ENCODE measurements at places on chromosomes 7 and 10.

DNA sequence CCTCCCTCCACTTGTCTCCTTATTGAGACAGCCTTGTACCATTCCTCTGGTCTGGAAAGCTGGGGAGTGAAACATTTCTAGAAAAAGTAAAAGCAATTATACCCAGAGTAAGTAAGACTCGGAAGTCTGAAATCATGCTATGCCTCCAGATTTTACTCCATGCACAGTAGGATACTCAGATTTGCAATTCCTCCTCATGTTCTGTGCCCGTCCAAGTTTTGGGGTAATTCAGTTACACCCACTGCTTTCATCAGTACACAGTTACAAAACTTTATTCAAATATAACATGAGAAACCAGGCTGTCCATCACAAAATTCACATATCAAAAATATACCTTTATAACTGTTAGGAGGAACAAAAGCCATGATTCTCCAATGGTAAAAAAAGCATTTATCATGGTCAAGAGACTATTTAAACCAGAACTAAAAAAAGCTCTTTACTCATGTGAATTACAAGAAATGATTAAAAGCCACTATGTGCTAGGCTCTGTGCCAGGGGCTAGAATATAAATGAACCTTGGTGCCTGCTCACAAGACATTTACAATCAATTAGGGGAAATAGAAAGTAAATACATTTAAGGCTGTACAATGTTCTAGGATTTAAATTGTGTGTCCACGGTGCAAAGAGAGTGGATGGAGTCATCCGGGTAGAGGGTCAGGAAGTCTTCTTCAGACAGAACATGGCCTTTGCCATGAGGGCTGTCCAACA is 320.2 kb downstream of the ELMO1 start:
- no peak for DNase-seq

- no peak for DNase-seq
Measured at GRCh38 chr10:74910976-74911350, 84.6 kb downstream of the KAT6B start.

DNA sequence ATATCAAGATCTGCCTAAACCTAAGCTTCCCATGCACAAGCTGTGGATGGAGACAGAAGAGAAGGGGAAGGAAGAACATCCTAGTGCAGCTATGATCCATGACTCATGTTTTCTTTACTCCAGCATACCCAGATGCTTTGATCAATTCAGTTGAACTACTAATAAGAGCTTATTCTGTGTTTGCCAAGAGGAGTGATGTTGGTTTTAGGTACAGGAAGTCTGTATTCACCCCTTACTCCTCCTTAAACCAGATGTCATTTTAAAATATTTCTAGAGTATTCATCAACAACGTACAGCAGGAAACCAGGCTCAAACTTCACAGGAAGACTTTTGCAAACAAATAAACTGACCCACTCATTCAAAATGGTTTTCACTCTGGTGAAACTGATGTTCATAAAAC is 29.2 kb downstream of the PANK1 start:
- DNase-seq: no peak

DNA sequence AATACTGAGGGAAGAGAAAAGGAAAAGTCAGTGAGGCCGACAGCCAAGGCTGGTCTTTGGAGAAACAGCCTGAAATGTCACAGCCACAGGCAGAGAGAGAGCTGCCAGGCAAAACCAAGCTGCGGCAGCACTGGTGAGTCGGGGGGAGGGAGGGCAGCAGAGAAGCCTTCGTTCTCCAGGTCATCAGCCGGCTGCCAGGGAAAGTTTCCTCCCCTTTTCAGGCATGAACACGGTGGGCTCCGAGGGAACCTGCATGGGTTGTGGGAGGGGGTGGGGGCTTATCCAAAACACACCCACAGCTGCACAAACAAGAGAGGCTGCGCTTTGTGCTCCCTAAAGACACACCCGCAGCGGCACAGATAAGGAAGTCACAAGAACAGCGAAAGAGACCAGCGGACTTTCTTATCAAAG is 62.3 kb upstream of the NKX6-2 start:
- DNase-seq: no peak

GRCh38 chr7:100655908-100656674 is at the start of gene ACTL6B:
Gene ACTL6B (minus strand): TSS chr7:100656448. CDS start chr7:100656354, 94 bp downstream.
- DNase-seq: peak; percentile 56

DNA sequence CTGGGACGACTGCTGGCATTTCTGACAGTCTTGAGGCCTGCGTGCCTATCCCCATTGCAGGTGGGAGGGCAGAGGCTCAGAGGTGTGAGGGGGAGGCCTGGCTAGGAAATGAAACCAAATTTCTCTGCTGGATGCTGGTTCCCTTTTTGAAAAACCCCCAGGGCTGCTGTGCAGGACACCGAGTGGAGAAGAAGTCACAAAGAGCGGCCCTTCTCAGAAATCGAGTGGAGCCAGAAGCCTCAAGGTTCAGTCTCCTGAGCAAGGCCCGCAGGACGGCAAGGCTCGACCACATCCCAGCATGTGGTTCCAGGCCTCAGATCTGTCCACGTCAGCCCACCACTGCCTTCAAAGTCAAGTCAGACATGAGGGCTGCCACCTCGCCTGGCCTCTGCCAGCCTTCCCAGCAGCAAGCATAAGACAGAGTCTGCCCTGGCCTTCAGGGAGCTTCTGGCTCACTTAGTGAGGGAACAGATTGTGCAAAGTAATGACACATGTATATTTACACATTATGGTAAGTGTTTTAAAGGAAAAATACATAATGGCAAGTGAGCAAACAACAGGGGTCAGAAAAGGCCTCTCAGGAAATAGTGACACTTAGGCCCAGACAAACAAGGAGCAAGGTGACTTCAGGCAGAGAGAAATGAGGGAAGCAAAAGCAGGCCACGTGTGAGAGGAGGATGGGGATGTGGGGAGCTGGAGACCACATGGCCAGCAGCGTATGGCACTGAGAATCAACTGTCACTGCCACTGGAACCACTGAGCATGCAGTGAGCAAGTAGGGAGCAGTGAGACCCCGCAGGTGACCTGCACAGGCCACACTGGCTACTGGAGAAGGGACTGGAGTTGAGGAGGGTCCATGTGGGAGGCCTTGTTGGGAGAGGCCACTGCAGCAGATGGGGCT is 86.7 kb downstream of the ARHGAP22 start:
- no peak for DNase-seq

GRCh38 chr10:17059197-17059688 is 70.4 kb downstream of the CUBN start:
- DNase-seq: no peak

DNA sequence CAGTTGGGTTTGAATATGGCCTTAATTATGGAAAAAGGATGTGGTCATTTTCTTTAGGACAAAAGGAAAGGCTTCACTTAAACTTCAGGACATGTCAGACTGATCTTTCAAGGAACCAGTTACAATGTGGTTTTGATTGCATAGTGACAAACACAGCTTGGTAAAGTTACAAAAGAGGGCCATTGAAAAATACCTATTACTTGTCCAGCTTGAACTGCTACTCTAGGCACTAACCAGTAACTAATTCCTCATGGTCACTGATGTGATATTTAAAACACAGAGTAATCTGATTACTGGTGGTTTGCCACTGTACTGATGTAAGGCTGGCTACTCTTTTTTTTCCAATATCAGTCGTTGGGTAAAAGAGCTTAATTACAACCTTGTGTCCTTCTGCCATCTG is 22.6 kb downstream of the TES start:
- DNase-seq: no peak

GRCh38 chr10:58631715-58632114 is 119.0 kb downstream of the BICC1 start:
- DNase-seq: no peak

DNA sequence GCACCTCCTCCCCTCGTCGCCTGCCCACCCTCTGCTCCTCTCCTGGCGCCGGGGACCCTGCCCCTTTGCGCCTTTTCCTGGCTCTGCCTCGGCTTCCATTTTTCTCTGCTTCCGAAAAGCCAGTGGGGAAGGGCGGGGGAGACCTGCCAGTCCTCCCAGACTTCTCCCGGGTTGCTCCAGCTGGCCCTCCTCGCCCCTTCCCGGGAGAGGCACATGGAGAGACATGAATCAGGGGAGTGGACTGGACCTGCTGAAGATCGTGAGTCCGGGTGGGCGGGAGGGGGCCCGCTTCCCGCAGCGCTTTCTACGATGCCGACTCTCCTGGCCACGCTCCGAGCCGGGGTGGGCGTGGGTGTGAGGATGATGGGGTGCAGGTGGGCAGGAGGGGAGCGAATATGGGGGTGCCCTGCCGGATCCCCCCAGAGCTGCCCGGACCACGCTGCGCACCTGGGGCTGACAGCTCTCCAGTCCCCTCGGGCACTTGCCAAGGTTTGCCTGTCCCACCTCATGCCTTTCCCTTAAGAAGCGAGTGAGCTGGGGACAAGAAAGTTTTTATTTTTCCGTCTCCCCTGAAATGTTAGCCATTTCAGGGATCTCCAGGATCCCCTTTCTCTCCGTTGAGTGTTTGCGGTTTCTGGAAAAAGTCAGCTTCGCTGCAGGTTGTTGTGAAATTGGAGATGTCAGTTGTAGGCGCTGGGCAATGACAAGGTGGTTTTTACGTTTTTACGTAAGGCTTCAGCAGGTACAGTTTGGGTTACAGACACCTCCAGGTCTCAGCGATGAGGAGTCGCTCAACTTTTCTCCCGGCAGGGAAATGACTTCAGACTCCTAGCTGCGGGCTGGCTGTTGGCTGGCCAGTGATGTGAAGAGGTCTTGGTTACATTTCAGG is 977 bp downstream of the CACNB2 start:
- no peak for DNase-seq

GRCh38 chr7:46440186-46440585 is 519.1 kb upstream of the IGFBP3 start:
- DNase-seq: no peak

DNA sequence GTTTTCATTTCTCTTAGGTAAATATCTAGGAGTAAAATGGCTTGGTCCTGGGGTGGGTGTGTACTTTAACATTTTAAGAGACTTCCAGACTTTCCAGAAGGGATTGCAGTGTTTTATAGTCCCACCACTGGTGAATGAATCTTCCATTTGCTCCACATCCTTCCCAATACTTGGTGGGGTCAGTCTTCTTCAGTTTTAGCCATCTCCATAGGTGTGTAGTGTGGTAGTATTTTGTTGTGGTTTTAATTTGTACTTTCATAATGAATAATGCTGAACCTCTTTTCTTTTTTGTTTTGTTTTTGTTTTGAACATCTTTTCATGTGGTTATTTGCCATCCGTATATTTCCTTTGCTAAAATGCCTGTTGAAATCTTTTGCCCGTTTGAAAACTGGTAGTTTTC is 86.4 kb downstream of the ANKRD61 start:
- no peak for DNase-seq

DNA sequence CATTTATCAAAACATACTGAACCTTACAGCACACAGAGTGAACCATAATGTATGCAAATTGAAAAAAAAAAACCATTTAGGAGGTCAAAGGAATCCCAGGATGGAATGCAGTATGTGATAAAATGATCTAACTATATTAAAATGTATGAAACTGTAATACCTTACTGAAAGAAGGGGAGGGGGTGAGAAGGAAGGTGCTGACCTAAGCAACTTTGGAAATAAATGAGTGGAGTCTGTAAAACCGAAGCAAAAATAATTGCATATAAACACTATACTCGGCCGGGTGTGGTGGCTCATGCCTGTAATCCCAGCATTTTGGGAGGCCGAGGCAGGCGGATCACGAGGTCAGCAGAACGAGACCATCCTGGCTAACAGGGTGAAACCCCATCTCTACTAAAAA is 69.4 kb downstream of the XPNPEP1 start:
- no peak for DNase-seq

DNA sequence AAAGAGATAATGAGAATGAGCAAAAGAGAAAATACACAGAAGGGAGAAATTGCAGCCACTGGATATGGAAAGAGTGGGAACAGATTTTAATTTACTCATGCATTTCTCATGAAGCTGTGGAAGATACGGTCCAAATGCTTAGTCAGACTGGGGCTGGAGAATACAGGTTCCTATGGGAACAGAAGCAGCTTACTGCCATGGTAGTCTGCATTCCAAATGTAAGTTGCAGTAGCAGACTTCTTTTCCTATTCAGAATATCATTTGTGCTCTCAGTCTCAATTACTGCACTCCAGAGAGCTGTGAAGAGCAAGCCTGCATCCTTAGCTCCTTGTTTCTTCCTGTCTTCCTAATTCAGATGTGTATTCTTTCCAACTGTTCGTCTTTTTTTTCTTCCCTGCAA is 190.8 kb upstream of the TMEM196 start:
- no peak for DNase-seq

GRCh38 chr7:29230871-29231345 is 36.3 kb downstream of the CHN2 start:
- no peak for DNase-seq

- DNase-seq: no peak
Measured at GRCh38 chr7:156919132-156919713, 26.2 kb upstream of the LMBR1 start.

DNA sequence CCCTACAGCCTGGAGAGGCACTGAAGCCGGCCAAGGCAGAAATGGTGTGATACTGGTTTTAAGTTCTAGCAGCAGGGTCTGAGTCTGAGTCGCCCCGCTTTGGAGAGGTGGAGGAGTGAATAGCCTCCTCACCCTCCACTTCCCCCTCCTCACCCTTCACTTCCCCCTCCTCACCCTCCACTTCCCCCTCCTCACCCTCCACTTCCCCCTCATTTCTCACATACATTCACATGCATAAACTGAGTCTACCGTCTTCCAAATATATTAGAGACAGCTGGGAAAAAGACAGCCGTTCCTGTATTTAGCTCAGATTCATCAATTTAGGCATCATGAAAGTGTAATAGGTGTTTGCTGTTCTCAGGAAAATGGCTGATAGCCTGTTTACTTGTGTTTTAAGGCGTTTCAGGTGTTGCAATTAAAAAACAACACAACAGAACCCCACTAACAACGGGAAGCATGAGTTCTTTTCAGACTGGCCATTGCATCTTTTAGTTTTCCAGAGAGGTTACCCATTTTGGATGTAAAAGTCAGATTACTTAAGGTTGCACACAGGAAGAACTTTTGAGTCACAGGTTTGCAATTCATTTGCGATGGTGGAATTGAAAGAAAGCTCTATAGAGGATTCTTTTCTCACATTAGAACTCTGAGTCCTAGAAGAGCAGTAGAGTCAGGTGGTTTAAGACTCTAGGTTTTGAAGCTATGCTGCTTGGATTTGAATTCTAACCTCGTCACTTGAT is 861 bp downstream of the NRBF2 start:
- no peak for DNase-seq

GRCh38 chr7:120919466-120919865 is 31.1 kb upstream of the ING3 start:
- DNase-seq: no peak

GRCh38 chr7:103996017-103996551 is 6.6 kb upstream of the RELN start:
- no peak for DNase-seq

GRCh38 chr10:24344695-24345463 is 135.9 kb downstream of the KIAA1217 start:
- no peak for DNase-seq

All from NCI-H187 treated with DMSO at 0.1 percent for 48 hours (cell line).